Skin of body (tissue), 3 donors: ENCODE measurements at places on chromosomes 3 and 15.

DNA sequence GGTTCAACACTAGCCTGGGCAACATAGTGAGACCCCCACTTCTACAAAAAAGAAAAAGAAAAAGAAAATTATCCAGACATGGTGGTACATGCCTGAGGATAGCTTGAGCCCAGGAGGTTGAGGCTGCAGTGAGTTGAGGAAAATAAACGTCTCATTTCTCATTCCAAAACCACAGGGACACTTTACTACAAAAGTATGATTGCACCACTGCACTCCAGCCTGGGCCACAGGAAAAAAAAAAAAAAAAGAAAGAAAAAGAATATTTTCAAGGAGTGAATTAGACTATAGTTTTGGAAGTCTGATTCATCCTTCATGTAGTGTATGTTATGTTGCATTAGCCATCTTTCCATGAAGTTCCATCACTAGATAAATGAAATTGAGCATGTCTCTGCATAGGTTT lies 149.5 kb upstream of the THBS1 start:
- no peak for DNase-seq

- no peak for DNase-seq
These were observed 125.1 kb downstream of the SHQ1 start for GRCh38 chr3:72722930-72723726.

- DNase-seq, result no peak
These were observed 4.0 kb downstream of the SOX2 start for GRCh38 chr3:181715571-181716340.

GRCh38 chr15:39787479-39787878 lies 4.8 kb upstream of the FSIP1 start:
- DNase-seq, result no peak

DNA sequence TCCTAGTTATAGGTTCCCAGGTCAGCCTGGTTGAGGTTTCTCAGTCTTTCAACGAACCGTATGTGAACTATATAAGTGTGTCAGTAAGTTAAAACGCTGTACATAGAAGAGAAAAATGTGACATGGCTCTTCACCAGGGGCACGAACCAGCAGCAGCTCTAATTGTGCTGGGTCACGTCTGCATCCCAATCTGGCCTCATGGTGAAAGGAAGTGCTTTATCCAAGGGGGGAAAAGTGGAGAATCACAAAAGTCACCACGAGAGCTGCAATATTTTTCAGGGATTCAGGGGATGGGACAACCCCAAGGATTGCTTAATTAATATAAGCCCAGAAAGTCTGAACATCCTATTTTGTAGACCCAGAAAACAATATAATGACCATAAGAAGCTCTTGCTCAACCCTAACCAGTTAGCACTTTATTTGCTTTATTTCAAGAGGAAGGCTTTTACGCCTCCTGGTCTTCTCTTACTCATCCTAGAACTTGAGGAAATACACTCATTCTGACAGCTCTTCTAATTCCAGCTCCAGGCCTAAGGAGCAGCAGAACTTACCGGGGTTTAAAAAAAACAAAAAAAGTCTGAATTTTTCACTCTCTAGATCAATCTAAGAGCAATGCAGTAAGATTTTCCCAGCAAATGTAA lies 16.5 kb downstream of the ANXA2 start:
- DNase-seq, result no peak

DNA sequence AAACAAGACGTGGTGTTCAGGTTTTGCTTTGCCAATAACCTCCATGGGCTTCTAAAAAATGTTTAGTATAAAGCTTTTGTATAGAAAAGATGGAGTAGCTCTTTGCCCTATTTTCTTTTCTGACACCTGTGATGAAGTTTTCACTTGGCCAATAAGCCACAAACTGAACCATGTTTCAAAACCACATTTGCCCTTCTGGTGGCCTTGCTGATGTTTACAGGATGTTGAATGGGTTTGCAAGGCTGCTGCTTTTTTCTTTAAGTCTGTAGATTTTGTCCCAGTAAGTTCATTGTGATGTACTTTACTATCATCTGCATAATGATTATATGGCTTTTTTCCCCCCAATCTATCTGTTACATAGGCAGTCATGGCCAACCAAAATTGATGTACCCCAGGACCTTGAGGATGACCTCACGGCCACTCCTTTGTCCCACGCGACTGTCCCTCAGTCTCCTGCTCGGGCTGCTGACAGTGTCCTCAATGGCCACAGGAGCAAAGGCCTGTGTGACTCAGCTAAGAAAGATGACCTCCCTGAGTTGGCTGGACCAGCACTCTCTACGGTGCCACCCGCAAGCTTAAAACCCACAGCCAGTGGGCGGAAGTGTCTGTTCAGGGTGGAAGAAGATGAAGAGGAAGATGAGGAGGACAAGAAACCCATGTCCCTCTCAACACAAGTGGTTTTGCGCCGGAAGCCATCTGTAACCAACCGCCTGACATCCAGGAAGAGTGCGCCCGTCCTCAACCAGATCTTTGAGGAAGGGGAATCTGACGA lies 60.8 kb downstream of the SNRK start:
- no peak for DNase-seq

GRCh38 chr3:154273381-154273780 lies 50.9 kb downstream of the DHX36 start:
- no peak for DNase-seq

DNA sequence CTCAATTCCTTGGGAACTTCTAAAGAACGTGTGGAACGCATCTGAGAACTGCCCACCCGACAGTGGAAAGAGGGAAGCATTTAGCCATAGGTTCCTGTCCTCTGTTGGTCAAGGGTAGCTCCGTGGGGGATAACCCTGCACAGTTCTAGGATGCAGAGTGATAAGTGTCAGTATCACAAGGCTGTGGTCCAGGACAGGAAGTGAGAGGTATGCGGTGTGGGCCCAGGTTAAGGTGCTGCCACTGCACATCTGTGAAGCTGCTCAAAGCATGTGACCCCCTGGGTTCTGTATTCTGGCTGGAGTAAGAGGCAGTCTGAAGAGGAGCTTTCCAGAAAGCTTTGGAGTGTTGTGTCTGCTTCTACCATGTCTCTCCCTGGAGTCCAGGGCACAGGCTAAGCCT lies 51.7 kb upstream of the HES1 start:
- DNase-seq, result no peak

- no peak for DNase-seq
These were observed 789.8 kb downstream of the ROBO1 start for GRCh38 chr3:78978037-78978436.

DNA sequence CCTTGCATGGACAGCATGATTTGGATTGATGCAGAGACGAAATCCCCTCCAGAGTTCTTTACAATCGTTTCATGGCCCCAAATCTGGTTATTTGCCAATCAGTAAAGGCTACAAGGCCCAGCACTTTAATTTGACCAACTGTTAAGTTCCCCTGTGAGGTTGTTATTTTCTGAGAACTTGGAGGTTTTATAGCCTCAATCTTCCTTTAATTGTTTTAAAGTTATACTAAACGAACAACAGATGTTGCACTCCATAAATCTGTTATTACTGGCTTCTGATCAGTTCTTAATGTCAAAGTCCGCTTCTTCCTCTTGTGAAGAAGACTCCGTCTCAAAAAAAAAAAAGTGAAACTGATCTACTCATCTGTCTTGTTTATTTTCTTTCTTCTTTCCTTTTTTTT lies 30.8 kb downstream of the LARP6 start:
- peak; percentile 55 for DNase-seq

- no peak for DNase-seq
These were observed 63.5 kb downstream of the KAT2B start for GRCh38 chr3:20103731-20104130.

DNA sequence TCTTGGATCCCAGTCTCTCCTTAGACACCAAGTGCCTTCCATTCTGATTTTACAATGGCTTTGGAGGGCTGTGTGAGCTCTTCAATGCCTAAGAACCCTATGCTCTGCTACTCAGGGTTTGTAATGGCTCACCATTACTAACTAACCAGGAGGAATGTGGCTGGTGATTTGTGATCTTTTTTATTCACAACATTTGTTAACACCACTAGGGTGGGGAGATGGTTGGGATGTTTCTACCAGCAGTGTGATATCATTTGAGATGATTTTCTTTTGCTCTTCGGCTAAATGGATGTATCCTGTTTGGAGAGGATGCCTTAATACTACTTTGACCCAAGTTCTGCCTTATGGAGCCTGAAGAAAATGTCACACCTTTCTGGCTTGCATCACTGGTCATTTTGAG lies 226.9 kb downstream of the MFSD1 start:
- DNase-seq, result no peak

- no peak for DNase-seq
These were observed 53.3 kb downstream of the GJD2 start for GRCh38 chr15:34701536-34701935.

- DNase-seq, result no peak
These were observed 23.0 kb downstream of the LRIG1 start for GRCh38 chr3:66477856-66478255.

DNA sequence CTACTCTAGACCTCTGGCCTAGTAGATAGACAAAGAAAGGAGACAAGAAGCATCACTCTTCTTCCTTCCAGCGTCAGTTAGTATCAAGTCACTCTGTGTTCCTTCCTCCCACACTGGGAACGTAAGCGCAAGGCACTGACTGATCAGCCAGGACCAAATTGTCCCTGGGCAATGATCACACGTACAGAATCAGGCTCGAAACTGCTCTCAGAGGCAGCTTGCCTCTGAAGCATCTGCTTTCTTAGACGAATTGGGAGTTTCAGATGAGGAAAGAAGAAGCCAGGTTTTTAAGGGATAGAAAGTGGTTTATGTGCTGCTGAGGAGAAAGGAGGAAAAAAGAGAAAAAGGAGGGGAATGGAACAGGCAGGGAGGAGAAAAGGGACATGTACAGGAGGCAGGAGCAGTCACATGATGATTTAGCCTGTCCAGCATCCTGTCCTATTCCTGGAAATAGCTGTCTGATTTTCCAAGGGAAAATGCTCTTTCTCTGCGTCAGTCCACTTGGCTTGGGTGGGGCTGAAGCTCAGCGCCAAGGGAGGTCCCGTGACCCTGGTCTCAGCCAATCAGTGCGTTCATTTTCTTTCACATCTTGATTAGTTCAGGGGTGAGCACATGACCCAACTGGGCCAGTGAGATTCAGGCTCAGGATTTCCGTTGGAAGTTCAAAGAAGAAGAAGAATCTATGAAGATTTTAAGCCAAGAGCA lies 102.0 kb upstream of the PRICKLE2 start:
- DNase-seq, result peak; percentile 51

DNA sequence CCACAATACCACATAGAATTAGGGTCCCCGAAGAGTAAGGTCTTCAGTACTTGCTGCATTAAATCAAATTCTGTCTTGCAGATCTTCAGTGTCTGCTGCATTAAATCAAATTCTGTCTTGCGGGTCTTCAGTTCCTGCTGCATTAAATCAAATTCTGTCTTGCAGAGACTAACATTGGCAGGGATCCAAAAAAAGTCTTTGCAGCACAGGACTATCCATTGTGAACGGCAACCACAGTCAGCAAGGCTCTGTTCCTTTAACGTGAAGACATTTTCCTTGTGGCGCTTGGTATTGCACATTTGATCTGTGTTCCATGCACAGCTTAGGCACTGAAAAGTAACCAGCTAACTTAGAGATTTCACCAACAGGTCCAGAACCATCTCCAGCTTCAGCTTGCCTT lies 46.8 kb upstream of the POMGNT2 start:
- DNase-seq, result peak; percentile 41

DNA sequence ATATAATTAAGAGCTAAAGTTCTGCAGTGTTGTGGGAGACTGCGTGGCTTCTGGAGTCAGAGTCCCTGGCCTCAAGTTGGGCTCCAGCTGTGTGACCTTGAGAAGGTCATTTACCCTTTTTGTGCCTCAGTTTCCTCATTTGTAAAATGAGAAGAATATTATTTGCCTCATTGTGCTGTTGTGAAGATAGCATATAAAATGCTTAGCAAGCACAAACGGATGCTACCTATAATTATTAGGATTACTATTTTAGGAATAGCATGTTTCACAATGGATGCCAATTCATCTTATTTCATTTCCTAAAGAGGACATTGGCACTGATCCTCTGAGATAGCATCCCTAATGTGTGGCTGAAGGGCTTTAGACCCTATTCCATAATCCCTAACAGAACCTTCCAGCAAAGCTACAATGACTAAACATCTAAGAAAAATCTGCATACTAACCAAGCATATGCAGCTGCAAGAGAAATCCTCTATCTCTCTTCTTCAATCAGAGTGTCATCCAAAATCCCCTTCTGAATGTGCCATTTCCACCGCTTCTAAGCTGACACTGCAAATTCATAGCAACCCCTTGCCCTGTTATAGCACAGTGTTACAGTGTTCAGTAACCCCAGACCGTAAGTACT lies 148.3 kb downstream of the RBMS3 start:
- no peak for DNase-seq

DNA sequence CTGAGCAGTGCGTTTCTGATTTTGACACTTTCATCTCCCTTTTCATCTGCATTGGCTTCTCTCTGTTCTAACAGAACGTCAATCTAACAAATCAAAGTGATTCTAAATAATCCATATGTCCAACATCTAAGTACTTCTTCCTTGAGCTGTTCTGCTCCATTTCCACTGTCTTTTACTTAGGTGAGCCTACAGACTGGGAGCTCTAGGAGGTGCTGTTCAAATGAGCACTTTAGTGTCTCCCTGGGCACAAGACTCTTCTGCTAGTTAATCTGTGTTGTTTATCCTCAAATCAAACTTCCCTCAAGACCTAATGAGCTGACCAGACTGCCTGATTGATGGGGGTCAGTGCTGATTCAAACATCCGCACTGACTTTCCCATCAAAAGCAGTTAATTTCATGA lies 408.1 kb downstream of the WDR72 start:
- DNase-seq, result no peak

DNA sequence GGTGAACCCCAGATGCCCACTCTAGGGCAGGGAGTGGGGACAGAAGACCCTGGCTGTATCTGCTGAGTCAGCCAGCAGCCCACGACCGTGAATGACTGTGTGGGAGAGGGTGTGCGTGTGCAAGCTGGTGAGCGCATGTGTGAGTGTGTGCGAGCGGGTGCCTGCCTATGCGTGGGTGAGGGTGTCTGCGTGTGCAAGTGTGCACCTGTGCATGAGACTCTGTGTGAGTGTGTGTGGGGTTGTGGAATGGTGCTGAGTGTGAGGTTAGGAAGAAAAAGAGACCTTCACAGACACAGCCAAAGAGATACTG lies 149.2 kb downstream of the RAB11A start:
- no peak for DNase-seq
